ENCODE measurements at places on chromosomes 7 and 10.

DNA sequence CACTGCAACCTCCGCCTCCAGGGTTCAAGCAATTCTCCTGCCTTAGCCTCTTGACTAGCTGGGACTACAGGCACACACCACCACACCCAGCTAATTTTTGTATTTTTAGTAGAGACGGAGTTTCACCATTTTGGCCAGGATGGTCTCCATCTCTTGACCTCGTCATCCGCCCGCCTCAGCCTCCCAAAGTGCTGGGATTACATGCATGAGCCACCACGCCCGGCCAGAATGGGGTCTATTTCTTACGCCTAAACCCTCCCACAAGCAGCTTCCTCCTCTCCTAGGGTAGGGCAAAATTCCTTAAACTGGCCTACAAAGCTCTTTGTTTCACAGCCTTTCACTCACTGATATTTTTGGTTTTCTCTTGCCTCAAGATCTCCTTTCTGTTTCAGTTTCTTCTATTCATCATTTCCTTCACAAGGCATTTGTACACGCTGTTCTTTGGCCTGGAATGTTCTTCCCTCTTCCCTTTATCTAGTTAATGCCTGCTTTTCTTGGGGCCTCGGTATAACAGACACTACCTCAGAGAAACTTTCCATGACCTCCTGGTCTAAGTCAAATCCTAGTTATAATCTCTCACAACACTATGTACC, 6.7 kb downstream of the CPEB3 start:
- DNase-seq: no peak

GRCh38 chr7:132461032-132461592, 115.2 kb downstream of the PLXNA4 start:
- no peak for DNase-seq

DNA sequence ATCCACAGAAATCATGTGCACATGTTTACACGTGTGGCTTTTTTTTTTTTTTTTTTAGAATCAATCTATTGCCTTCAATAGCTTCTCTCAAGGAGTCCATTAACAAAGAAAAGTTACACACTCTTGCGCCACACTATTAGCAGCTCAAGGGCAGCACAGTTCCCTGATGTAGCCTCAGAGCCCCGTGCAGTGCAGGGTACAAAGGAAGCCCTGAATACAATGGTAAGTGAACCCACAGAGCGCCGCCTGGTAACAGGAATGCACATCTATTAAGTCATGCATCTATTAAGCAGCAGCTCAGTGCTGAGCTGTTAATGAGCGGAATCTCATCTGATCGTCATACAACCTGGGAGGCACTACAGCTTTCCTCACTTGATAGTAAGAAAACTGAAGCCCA, 113.7 kb upstream of the PDLIM1 start:
- no peak for DNase-seq

GRCh38 chr10:113060201-113061053, 110.4 kb downstream of the TCF7L2 start:
- no peak for DNase-seq

- DNase-seq: no peak
Measured at GRCh38 chr10:125118011-125118611, 42.3 kb downstream of the CTBP2 start.

GRCh38 chr10:91287912-91288311, 67.4 kb downstream of the PCGF5 start:
- no peak for DNase-seq

DNA sequence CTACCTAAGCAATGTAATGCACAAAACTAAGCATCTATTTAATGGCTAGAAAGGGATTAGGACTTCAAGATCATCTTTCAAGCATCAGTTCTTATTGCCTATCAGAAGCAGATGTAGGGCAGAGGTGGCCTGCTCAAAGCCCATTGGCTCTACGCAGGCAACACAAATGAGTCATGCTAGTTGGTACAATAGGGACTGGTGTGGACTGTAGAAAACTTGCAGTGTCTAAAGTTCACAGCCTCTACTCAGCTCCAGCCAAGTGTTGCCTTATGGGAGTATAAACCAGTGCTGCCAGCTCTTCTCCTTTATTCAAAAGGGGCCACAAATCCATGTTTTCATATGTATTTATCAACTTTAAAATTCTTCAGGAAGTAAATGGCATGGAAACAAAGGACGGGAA, 31.7 kb downstream of the ASAH2 start:
- no peak for DNase-seq

DNA sequence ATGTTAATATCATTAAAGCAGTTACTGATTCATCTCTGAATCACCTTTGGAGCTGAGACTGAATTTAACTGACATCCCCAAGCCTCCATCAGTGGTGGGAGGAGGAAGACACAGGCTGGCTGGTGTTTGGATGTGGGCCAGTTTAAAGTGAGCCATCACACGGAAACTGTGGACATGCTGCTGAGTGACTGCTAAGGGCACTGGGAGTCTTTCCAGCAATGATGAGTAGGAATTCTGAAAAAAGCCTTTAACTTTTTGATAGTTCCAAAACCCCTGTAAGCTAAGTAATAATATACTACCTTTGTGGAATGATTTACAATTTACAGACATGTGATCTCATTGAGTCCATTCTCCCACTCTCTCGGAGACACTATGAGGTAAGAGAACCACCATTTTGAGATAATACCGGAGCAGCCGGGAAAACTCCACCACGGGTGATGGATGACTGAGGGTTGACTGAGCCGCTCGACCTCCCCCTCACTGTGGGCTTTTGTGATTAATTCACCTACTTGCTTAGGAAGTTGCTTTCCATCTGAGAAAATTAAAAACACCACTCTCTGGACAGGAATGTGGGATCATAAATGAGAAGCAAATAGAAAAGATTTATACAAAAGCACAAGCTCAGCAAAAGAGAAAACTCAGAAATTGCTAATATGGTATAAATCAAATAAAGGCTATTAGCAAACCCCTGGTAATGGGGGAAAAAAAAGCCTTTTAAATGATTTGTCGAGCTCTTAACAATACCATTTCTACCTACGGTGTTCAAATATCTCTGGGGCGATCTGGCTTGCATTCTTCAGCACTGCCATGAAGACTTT, 194.8 kb downstream of the FANK1 start:
- DNase-seq: no peak

DNA sequence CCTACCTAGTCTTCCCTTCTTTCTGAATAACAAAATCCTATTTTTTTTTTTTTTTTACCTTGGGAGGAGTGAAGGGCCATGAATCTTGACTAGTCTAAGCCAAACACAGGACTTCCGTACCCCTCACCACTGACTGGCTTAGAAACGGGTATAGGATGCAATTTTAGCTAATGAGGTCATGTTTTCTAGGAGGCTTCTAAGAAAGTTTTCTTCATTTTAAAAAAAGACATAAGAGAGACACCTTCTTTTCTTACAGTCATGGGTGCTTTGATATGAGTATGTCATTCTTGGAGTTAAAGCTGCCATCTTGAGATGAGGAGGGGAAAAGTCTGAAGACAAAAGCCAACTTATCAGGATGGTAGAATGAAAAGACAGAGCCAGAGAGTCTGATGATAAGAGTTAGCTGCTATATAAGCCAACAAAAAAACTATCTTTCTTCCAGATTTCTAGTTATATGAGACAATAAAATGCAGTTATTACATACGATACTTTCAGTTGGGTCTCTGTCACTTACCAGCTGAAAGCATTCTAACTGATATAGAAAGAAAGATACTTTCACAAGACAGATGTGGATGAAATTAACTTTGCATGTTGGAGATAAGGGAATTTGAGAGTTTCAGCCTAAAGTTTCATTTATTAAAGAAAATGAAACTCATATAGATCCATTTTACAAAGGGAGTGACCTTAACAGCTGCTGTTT, 34.0 kb downstream of the ZNF438 start:
- no peak for DNase-seq

GRCh38 chr7:100691676-100692577, 2.1 kb downstream of the GIGYF1 start:
- no peak for DNase-seq

DNA sequence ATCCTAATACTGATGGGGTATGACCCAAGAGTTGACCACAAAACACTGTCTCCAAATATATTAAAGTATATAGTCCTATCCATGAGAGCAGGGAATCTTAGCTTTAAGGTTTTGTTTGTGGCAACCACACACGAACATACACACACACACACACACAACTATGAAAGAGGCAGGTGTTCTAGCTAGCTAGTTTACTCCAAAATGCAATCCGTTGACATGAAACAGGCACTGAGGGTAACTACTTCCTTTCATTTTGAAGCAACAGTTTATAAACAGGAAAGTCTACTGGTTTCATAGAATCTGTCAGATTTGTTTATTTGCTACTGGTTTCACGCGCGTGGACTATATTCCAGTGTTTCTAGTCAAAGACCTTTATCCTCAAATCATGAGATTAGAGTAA, 14.8 kb downstream of the HTR5A start:
- DNase-seq: no peak

DNA sequence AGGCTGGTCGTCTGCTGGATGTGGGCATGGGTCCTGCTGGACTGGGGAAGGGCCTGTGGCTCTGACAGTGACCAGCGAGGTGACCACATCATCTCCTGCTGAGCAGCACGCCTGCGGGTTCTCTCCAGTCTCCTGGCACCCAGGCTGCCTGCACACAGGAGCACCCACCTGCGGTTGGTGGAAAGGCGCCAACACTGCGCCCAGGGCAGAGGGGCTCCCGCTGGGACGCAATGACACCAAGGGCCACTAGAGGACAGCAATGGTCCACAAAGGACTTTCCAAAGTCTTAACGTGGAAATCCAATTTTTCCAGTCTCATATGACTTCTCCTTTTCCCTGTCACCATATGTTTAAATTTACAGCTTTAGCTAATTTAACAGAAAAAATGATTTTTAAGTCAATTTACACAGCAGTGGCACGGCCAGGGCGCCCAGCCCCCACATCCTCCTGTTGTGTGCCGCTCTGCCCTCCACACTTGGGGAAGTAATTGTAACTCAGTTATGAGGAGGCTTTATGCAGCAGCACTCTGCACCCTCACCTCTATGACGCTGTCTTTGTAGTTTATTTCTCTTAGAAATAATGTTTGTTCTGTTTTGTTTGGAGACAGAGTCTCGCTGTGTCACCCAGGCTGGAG, 38.1 kb downstream of the CFAP46 start:
- DNase-seq: no peak

DNA sequence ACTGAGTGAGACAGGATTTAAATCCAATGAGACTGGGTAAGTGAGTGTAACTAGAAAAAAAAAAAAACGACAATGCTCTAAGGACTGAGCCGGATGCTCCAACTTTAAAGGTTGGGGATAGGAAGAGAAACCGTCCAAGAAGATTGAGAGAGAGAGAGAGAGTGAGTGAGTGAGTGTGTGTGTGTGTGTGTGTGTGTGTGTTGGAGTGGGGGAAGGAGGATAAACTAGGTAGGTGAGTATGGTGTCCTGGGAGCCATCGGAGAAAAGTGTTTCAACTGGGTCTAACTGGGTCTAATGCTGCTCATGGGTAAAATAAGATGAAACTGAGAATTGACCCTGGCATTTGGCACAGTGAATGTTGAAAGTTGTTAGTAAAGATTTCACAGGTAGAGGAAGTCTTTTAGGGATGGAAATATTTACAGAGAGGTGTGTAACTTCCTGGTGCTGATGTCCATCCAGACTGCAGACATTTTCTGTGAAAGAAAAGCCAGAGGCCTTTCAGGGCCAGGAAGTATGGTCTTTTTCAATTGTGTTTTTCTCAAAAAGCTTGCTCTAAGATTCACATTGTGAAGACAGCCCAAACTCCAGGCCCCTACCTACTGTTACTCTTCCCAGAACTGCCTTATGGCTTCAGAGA, 14.2 kb downstream of the ENTPD1 start:
- no peak for DNase-seq

DNA sequence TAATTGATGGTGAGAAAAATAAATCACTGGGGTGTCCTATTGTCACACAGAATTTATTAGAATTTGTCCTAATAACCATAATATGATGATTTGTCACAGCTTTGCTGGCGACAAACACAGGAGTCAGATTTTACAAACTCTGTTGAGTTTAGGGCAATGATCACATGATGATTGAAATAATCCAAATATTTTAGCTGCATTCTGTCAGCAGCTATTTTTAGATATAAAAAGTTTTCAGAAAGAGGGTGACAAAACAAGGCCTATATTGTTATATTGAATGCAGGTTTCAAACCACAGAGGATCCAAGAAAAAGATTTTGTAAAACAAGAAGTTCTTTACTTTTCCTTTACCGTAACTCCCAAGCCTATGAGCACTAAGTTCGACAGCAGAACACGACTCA, 178.8 kb downstream of the ADAM12 start:
- DNase-seq: no peak

DNA sequence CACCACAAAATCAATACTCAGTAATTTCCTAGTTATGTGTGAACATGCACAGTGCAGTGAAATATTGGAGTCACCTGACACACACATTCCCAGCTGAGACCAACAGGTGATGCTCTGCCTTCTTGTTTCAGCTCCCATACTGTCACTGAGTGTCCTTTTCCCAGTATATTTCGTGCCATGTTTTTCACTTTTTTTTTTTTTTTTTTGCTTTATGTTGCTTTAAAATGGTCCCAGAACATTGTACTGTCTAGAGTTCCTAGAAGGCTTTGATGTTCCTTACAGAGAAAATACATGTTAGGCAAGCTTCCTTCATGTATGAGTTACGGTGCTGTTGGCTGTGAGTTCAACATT, 45.6 kb downstream of the ELAPOR2 start:
- DNase-seq: no peak

DNA sequence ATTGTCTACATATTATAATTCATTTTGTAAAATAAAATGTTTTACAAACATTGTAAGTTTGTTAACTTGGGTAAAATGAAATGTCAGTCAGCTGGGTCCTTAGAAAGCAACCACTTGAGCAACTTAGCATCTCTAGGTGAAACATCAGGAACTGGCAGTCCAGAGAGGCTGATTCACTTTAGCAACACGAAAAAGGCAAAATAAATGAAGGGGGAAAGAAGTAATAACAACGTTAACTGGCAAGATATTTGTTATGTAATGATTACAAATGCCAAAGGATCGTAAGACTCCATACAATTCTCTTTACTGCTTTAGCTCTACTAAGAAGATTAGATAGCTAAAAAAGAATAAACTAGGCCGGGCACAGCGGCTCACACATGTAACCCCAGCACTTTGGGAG, 5.0 kb downstream of the PDZD8 start:
- no peak for DNase-seq

GRCh38 chr10:112687647-112688046, 240.6 kb downstream of the VTI1A start:
- no peak for DNase-seq

DNA sequence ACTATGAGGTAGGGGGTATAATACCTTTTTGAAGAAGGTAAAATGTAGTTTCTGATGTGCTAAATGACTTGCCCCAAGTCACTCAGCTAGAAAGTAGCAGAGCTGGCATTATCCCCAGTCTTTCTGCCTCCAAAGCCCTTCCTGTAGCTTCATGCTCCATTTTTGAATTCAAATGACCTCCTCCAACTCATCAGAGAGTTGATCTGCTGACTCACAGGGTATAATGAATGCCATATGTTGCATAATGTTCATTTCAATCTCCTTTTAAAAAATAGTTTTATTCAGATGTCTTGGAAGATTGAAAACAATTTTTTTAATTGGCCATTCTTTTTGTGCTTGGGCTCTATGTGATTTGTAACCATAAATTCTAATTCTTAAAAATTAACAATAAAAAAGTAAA, 272.8 kb upstream of the IMMP2L start:
- no peak for DNase-seq

GRCh38 chr10:114256008-114256765, 17.1 kb downstream of the VWA2 start:
- no peak for DNase-seq

- no peak for DNase-seq
Measured at GRCh38 chr7:7918736-7919448, 49.7 kb upstream of the GLCCI1 start.
